Fibroblast of skin of abdomen (primary cell): ENCODE measurements at places on chromosomes 4 and X.

DNA sequence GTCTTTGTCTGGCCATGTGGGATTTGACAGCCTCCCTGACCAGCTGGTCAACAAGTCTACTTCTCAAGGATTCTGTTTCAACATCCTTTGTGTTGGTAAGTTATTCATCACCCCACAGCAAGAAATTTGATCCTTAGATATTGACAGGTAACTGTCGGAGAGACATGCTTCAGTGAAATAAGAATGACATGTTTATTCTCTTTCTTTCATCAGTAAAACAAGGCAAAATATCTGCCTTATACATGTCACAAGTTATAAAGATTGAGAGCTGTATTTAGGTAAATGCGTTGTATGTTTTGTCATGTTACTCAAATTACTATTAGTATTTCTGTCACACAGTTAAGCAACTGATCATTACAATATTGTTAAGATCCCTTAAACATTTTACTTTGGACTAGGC lies 46.9 kb downstream of the SEPTIN11 start:
- no peak for DNase-seq

DNA sequence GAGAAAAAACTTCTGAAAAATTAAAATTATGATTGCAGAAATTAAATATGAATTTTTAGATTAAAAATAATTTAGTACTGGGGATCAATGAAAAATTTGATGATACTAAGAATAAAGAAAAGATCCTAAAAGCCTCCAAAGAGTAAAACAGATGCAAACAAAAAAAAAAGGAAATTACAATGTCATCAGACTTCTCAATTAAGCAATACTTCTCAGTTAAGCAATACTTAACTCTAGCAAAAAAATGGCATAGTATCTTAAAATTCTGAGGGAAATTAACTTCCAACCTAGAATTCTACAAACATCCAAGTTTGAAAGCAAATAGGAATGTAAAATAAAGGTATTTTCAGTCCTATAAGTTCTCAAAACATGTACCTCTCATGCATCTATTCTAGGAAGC lies 141.2 kb upstream of the INTU start:
- DNase-seq, result no peak

DNA sequence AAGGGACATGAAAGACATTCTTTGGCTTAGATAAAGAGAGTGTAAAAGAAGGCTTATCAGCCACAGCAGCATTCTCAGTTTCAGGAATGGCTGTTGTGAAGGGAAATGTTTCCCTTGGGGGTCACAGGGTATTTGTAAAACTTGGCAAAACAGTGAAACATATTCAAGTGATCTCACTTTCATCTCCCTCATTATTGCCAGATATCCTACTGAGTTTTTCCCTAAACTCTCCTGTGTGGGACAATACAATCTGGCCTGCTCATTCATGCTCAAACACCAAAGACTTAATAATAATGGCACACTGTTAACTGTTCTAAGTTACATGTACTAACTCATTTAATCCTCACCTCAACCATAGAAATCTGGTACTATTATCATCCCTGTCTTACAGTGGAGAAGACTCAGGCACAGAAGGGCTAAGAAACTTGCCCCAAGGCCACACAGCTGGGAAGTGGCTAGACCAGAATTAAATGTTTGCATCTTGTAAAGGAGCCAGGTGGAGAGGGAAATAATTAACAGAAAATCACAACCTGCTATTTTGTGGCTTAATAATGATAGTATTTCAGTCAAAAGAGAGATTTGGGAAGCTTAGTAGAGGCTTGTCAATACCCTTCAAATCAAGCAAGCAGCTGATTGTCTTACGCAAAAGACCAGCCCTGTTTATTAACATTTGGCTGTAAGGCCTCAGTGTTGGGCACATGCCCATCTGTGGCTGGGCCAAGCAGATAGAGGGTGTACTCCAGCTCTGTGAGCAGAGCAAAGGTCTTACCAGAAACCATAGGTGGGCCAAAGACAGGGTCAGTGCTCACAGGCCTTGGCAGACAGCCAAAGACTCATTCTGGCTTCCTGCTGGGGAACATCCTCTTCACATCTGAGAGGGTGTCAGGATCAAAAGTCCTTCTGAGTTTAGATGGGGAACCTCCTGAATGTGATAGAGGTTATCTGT lies 17.3 kb downstream of the SMPX start:
- no peak for DNase-seq

GRCh38 chrX:27619975-27620374 lies 29.8 kb downstream of the DCAF8L2 start:
- peak; percentile 9 for DNase-seq

GRCh38 chr4:6259886-6260285 lies 9.8 kb upstream of the WFS1 start:
- no peak for DNase-seq

DNA sequence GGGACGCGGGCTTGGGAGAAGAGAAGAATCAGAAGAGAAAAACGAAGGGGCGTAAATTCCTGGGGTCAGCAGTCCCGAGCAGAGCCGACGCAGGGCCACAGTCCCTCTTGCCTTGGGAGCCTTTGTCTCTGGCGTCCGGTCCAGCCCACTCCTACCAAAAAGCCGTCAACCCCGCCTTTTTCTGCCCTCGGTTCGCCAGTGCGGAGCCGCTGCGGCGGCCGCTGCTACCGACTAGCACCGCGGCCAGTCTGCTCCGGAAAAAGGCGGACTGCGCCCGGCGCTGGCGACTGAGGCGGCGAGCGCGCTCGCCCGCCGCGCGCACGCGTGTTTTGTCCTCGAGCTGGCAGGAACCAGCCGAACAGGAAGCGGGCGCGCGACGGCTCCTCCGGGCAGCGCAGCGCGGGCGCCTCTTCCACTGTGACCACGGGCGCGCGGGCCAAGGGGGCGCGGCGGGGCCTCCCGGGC lies 502 bp downstream of the HNRNPDL start:
- DNase-seq, result no peak

- no peak for DNase-seq
Measured at GRCh38 chr4:134754301-134755019, 552.9 kb upstream of the PABPC4L start.

- peak; percentile 43 for DNase-seq
Measured at GRCh38 chr4:57114973-57115372, 4.8 kb upstream of the IGFBP7 start.

- no peak for DNase-seq
Measured at GRCh38 chrX:5928224-5928623, 300.4 kb downstream of the NLGN4X start.

GRCh38 chr4:126965877-126966276 lies 666.9 kb upstream of the INTU start:
- no peak for DNase-seq

DNA sequence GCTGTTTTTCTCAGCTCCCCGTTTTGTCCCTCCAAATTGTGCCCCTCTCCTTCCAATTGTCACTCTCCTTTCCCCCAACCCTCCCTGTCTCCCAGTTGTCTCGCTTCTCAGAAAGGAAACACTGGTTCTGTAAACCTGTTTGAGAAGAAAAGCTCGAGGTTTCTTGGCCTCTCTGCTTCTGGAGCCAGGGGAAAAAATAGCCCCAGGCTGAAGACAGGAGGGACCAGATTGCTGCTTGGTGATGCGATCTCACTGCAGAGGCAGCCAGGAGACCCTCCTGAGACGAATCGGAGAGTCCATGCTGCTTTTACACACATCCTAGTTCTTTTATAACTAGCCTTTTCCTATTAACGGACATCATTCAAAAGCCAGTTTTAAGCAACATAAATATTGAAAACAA lies 21.2 kb downstream of the TRIML1 start:
- no peak for DNase-seq

DNA sequence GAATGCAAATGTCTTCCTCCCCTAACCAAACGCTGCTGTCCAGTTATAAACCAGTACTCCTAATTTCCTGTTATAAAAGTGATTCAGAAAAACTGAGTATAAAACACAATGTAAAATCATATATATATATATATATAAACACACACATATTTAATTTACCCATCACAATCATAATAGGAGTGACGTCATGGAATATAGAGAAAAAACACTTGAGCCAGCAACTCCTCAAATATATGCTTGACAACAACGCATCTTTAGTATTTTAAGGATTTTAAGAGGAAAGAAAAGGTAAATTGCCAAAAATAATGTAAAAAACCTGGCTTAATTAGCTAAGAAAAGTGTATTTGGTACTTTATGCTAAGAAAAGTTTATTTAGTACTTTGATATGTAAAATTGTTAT lies 2701.7 kb downstream of the PCDH7 start:
- DNase-seq, result no peak

GRCh38 chrX:38089173-38089982 lies 83.0 kb downstream of the SYTL5 start:
- no peak for DNase-seq

DNA sequence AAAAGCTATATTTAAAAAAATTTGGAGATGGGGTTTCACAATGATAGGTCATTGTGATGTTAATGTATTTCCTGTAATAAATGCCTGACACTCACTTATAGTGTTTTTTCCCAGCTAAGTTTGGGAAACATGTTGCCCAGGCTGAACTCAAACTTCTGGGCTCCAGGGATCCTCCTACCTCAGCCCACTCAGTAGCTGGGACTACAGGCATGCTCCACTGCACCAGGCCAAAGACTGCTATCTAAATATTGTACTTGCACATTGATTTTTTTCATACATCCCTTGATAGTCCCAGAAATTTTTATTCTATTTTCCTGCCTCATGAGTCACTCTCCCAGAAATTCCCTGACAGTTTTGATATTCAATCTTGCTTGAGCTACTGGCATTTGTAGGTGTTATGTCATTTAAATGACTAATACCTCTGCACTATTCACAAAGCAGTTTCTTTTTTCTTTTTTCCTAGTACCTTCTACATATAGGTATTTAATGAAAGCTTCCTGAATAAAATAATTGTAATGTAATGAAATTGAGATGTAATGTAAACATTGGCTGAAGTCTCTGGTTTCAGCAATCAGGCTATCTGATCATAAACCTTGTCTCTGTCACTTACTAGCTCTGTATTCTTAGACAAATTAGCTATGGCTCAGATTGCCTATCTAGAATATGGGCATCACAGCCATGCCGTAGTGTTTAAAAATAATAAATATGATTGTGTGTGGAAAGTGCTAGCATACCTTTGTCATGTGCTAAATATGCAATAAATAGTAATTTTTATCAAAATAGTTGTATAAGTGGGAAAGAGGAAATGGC lies 1973.0 kb upstream of the AGA start:
- peak; percentile 1 for DNase-seq

DNA sequence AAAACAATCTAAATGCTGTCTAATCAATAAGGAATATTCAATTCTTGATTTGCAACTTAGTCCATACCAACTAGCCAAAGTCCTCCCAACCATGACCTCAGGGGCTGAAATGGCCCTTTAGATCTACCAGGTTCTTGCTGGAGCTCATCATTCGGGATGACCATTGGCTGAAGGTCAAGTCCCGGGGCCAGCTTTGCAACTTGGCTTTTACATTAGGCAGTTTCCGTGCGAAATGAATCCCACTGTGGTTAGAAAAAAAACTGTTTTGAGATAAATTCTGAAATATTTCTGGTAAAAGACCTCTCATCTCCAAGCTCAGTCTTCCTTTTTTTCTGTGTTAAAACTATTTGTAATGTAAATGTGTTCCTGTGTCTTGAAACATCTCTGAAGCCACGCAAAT lies 178.6 kb downstream of the TENM3 start:
- no peak for DNase-seq

DNA sequence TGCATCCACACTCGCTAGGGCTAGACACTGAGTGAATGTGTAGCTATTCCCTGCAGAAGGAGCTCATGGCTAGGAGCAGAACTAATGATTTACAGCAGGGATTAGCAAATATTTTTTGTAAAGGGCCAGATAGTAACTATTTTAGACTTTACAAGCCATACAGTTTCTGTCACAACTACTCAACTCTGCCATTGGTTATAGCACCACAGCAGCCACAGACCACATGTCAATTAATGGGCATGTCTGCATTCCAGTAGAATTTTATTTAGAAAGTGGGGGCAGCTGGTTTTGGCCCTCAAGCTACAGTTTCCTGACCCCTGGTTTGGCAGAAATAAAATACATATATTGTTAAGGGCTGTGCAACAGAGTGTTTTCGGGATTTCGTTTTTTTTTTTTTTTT lies 192.6 kb downstream of the FRMPD4 start:
- peak; percentile 36 for DNase-seq

DNA sequence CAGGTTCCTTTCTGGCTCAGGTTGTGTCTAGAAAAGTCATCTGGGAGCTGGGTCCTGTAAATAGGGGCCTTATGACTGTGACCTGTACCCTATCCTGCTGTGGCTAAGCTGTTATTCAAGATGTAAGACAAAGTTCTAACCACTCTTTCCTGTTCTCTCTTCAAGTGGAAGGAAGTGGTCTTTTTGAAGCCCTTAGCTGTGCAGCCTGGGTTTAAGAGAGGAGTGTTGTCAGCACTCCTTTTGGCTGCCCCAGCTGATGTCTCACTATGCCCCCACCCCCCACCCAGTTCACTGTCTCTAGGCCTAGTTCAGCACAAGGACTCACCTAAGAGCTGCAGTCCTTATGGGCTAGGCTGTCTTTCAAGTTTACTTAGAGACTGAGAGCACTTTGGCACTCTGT lies 1069.5 kb downstream of the FAM133A start:
- DNase-seq, result no peak

- DNase-seq, result no peak
Measured at GRCh38 chr4:93897559-93897958, 69.0 kb downstream of the ATOH1 start.

DNA sequence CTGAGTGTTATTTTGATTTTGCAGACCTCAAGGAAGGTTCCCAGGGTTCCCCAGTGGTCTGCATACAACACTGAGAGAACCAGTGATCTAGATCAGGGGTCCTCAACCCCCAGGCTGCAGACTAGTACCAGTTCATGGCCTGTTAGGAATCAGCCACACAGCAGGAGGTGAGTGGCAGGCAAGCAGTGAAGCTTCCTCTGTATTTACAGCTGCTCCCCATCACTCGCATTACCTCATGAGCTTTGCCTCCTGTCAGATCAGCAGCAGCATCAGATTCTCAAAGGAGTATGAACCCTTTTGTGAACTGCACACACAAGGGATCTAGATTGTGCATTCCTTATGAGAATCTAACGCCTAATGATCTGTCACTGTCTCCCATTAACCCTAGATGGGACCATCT lies 28.5 kb downstream of the EDNRA start:
- DNase-seq, result no peak

DNA sequence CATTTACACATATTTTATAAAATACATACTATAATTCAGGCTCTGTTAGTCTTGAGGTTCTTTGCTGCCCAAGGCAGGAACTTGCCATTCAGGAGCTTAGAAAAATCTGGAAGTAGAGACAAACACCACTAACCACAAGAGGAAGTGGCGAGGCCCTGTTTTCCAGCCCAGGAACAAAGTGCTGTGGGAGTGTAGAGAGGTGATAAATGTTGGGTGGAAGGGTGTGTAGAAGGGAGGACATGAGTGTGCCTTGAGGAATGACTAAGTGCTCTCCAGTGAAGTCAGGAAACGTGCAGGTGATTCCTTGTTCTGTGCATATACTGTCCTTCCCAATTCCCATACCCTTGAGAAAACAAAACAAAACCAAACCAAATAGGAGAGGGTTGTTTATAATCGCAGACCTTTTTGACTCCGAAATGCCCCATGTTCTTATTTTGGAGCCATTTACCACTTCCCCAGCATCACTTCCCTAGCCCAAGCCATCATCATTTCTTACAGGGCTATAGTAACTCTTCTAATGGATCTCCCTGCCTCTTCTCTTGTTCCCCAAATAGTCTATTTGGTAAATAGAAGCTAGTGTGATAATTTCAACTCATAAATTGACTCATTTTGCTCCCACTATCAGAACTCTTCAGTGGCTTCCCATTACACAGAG lies 83.2 kb downstream of the GPAT3 start:
- DNase-seq, result peak; percentile 40
